ENCODE measurements at places on chromosomes 7 and 10.

- no peak for DNase-seq
These were observed 44.2 kb upstream of the FRMD4A start for GRCh38 chr10:14374745-14375445.

DNA sequence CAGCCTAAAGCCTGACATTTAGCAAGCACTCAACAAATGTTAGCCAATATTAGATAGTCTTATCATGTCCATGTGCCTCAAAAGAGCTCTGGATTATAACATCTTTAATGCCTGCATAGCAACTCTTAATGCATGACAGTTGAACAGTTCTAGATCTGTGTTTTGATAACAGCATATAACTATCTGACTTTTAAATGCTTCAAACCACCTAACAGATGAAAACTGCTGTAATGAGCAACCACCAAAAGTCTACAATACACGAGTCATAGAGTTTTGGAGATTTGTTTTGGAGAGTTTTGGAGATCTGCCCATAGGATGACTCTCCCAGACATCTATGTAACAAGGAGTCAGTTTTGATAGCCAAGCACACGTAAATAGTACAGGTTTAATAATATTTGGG lies 227.3 kb downstream of the TWIST1 start:
- no peak for DNase-seq

DNA sequence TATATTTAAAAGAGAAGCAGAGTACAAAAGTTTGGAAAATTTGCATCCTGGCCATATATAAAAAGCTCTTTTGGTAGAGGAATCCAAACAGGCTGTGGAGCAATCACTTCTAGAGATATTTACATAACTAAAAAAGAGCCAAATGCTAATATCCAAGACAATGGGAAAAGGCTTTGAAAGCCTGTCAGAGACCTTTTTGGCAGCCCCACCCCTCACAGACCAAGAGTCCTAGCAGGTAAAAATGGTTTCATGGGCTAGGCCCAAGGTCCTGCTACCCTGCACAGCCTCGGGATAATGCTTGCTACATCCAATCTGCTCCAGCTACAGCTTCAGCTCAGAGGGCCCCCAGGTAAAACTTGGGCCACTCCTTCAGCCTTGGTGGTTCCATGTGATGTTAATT lies 430.2 kb upstream of the KCND2 start:
- DNase-seq, result no peak

DNA sequence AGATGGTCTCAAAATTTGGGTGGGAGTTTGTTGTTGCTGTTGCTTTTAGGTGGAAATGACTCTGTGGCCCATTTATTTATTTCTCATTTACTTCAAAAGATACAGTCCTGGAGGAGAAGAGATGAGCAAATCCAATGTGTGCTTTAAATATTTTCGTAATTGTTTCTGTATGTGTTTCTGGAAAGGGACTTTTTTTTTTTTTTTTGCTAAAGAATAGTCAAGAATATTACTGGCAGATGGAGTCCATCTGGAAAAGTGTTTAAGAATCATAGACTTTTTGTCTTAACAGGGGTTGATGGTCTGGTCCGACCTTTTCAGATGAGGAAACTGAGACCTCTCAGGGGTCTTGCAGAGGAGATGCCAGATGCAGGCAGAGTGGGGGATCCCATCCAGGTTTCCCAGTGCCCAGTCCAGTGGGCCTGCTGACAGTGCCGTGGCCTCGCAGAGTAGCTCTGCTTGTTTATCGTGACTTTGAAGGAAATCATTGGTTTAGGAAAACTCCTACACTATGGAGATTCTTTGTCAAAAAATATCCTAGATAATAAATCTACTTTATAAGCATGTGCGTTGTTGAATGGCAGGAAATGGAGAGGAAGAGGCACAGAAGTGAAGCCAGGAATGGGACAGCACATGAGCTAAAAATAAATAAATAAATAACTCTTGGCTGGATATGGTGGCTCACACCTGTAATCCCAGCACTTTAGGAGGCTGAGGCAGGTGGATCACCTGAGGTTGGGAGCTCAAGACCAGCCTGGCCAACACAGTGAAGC lies 164.3 kb upstream of the SVIL start:
- DNase-seq, result no peak

GRCh38 chr10:18005781-18006456 lies 54.2 kb downstream of the SLC39A12 start:
- no peak for DNase-seq

GRCh38 chr10:103284170-103284569 lies 7.2 kb downstream of the INA start:
- DNase-seq, result no peak

DNA sequence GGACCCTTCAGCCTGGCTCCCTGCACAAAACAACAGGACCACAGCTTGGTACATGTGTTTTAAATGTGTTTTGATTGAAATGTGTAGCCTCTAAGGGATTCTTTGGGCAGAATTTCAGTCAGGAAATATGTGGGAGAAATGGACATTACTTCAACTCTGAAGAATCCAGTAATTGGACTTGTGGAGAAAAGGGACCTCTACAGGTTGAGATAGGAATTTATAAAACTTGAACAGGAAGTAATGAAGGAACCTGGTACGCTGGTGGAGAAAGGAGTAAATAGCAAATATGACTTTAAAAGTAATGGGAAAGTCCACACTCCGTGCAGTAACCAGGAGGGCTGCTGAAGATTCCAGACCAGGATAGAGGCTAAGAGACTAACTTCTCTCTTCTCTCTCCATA lies 220.5 kb downstream of the LHFPL3 start:
- no peak for DNase-seq
